ENCODE measurements at places on chromosomes 3 and 15.

DNA sequence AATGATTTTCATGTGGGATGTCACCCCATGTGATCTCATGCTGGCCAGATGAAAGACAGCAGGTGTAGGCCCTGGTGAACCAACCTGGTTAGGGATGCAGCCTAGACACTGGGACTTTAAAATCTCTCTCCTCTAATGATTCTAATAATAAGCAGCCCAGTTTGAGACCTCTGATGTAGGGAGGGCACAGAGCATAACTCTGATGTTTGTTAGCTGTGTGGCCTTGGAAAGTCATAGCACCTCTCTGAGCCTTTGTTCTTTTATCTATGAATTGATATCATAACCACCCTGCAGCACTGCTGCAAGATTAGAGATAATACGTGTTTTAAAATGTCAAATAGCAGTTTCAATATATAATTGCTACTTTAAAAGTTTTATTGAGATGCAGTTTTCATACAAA is 106.0 kb downstream of the RPL22L1 start:
- H3K36me3 ChIP-seq = no peaks in the 10 kb centered on the region
- H3K27ac ChIP-seq = no peak overlapping the region
- peaks cover 3% of the 10 kb centered on the region for H3K4me1 ChIP-seq
- no peak overlapping the region for H3K4me3 ChIP-seq
- H3K27me3 ChIP-seq = no peaks in the 10 kb centered on the region

DNA sequence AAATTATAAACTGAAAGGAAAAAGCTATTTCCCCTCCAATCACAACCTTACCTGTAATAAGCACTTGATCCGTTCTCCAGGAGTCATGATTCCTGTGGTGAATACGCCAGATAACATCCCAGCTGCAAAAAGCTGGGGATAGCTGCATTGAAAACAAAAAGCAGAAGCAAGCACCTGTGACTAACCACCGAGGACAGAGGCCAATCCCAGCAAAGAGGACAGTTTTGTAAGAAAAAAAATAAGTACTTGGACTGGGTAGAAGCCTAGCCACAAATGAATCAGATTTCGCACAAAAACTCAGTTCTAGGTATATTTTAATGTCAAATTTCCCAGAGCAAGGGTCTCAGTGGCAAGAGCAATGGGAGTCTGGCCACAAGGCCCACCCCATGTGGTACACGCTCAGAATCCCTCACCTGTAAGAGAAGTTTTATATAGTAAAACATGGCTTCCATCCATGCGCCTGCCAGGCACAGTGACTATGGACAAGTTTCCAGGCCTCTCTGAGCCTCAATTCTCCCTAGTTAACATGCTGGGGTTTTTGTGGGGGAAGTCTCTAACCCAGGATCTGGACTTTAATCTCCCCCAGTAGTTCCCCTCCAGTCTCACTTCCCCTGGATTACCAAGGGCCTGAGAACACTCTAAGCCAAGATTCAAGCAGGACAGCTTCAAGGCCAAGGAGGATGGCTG is 19.2 kb downstream of the SLC25A20 start:
- H3K27me3 ChIP-seq = no peaks in the 10 kb centered on the region
- H3K4me3 ChIP-seq = no peak overlapping the region
- H3K36me3 ChIP-seq = no peaks in the 10 kb centered on the region
- DNase-seq = no peak
- no peak overlapping the region for H3K27ac ChIP-seq

DNA sequence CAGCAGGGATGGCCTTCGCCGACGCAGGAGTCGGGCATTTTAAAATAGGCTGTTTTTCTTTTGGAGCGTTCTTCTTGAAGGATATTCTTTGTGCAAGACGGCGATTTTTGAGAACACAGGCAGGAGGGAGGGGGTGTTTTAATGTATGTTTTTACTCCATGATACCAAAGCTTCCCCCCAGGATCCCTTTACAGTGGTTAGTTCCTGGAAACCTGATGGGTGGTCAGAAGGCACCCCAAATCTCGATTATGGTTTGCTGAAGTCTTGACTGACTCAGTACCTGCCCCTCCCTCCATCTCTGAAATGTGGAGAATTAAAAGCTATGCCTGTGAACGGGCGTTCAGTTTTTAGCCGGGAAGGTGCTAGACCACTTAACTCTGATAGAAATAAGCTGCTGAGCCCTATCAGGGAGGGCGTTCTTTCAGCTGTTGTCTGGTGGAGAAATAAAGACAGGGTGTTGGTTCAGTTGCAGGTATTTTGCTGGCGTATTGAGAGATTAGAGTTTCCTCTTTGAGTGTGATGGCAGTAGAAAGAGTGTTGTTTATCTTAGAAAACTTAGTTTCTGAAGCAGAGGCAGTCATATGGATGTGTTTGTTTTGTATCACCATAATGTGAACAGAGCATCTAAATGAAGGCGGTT is 3.4 kb downstream of the IGF1R start:
- DNase-seq = no peak
- H3K4me1 ChIP-seq = peaks cover 12% of the 10 kb centered on the region
- peak overlapping the region; percentile 51 for H3K27ac ChIP-seq
- H3K36me3 ChIP-seq = no peaks in the 10 kb centered on the region

DNA sequence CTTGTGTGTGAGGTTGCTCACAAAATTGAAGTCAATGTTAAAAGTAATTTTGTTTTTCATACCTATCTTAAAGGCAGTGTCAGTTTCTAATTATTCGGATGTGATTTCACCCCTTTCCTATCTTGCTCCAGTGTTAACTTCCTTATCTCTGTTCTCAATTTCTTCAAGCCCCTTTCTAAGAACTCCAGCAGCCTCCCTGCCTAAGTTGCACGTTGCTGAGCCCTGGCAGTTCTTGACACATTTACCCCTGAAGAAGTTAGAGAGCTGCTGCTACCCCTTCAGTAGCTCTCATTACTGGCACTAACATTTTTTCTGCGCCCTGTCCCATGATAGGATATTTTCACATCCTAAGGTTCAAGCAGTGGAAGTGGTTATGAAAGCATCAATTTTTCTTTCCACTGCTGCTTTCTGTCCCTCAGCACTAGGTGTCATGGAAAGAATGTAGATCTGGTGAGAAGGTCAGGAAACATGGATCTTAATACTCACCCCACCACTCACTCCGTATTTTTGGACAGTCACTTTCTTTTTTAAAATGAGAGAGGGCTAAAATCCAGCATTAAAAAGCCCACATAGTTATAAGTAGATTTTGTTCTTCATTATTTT is 62.9 kb downstream of the OPA1 start:
- H3K36me3 ChIP-seq = peaks cover 13% of the 10 kb centered on the region
- H3K4me3 ChIP-seq = no peak overlapping the region
- H3K27me3 ChIP-seq = no peaks in the 10 kb centered on the region
- DNase-seq = peak; percentile 33
- H3K27ac ChIP-seq = peak overlapping the region; percentile 53
- no peaks in the 10 kb centered on the region for H3K4me1 ChIP-seq

DNA sequence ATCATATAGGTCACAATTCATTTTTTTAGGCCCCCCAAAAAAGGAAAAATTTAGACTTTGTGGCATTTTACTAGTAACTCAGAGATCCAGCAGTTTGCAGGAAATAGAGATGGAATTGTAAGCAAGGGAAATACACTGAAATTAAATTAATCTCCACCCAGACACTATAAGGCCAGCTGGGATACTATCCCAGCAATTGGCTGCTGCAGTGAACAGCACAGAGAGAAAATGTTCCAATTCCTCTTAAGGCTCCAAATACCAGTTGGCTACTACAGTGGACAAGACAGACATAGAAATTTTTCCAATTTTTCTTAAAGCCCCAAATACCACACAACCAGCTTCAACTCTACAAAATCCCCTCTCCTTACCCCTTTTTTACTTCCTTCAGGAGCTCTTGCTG is 78.9 kb downstream of the ULK4 start:
- no peak for DNase-seq
- no peaks in the 10 kb centered on the region for H3K36me3 ChIP-seq
- H3K4me3 ChIP-seq = no peak overlapping the region
- H3K27ac ChIP-seq = no peak overlapping the region
- no peaks in the 10 kb centered on the region for H3K27me3 ChIP-seq

DNA sequence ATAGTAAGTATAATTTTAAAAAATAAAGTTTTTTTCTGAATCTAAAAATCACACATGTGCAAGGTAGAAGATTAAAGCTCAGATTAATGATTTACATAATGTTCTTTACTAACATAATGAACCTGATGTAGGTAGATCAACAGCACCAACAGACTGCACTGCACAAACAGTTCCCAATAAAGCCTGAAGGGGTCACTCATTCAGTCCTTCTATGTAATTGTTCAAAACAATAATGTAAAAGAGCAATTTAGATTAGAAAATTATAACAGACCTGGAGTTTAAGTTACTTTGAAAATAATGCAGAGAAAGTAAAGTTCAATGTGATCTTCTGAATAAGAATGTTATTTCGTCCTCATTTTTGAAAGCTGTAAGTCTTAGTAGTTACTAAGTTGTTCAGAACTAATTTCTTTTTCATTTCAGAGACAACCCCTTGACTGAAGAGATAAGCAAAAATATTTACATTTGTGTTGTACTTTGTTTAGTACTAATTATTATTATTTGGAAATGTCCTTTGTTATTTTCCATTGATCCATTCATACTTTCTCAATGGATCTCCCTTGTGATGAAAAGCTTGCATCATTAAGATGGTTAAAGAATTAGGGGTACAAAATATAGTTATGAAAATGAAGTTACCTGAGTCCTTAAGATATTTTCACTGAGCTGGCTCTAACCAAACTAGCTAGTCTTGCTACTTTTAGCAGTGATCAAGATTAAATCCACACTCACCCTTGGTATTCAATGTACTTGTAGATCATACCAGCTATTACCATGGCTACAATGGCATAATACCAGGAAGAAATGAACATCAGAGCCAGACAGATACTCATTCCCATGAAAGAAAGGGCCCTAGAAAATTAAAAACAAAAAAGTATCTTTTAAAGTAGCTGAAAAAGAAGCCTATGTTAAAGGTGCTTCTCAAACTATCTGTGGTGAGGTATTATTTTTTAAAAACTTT is 16.8 kb downstream of the EMC4 start:
- H3K4me3 ChIP-seq = no peak overlapping the region
- H3K27me3 ChIP-seq = no peaks in the 10 kb centered on the region
- H3K27ac ChIP-seq = no peak overlapping the region
- H3K4me1 ChIP-seq = no peaks in the 10 kb centered on the region
- peak; percentile 40 for DNase-seq

GRCh38 chr3:13258986-13259514 is 161.1 kb downstream of the NUP210 start:
- H3K4me3 ChIP-seq = no peak overlapping the region
- DNase-seq = no peak
- H3K4me1 ChIP-seq = peaks cover 3% of the 10 kb centered on the region
- no peak overlapping the region for H3K27ac ChIP-seq
- H3K27me3 ChIP-seq = no peaks in the 10 kb centered on the region

- no peaks in the 10 kb centered on the region for H3K27me3 ChIP-seq
- H3K4me3 ChIP-seq = no peak overlapping the region
- no peaks in the 10 kb centered on the region for H3K36me3 ChIP-seq
- H3K4me1 ChIP-seq = peaks cover 9% of the 10 kb centered on the region
Measured at GRCh38 chr3:75012791-75013331, 398.4 kb upstream of the CNTN3 start.

- H3K27ac ChIP-seq = no peak overlapping the region
- no peaks in the 10 kb centered on the region for H3K27me3 ChIP-seq
- H3K36me3 ChIP-seq = no peaks in the 10 kb centered on the region
- no peak overlapping the region for H3K4me3 ChIP-seq
- no peaks in the 10 kb centered on the region for H3K4me1 ChIP-seq
Measured at GRCh38 chr15:82942691-82943090, 9.8 kb downstream of the HOMER2 start.

DNA sequence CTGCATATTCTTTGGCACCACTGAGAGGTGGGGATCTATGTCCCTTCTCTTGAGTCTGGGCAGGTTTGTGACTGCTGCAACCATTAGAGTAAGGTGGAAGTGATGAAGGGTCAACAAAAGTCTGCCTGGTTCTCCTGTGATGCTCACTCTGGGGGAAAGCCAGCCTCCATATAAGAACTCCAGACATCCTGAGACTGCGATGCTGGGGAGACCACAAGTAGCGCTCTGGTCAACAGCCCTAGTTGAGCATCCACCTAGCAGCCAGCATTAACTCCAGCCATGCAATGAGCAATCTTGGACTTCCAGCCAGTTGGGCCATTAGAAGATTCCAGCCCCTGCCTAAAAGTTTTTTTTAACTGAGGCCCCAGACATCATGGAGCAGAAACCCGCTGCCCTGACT is 62.8 kb downstream of the SCN11A start:
- H3K4me3 ChIP-seq = no peak overlapping the region
- H3K27me3 ChIP-seq = no peaks in the 10 kb centered on the region
- no peak overlapping the region for H3K27ac ChIP-seq

DNA sequence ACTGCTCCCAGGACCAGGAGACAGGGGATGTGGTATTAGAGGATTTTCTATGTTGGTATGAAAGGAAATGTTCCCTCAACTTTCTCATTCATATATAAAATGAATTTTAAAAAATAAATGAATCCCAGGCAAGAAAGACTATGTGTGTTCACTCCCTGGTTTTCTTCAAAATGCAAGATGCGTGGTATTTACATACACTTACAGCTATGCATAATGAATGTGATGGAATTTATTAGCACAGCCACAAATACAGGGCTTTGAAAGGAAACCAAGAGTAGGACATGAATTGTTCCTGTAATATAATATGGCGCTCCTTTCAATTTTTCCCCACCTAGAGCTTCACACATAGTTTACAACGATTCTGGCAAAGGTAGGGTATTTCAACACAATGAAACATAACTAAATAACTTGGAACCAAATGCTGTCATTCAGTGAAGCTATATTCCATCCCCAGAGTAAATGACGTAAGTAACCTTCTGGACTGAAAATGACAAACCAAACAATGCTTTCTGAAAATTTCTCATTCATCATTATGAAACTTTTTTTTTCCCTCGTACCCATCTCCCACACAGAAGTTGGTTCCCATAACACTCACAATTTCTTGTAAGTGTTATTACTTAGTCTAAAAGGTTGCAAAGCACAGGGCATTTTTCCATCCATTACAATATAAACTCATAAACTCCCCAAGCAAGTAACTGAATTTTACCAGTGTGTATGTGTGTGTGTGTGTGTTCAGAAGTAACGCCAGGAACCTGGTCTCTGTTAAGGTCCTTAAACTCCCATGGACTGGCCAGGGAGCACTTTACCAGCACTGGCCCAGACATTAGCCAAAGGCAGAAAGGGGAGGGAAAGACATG is 41.8 kb downstream of the CBLB start:
- H3K4me3 ChIP-seq = no peak overlapping the region
- DNase-seq = no peak
- no peaks in the 10 kb centered on the region for H3K4me1 ChIP-seq
- H3K36me3 ChIP-seq = peaks cover 9% of the 10 kb centered on the region

DNA sequence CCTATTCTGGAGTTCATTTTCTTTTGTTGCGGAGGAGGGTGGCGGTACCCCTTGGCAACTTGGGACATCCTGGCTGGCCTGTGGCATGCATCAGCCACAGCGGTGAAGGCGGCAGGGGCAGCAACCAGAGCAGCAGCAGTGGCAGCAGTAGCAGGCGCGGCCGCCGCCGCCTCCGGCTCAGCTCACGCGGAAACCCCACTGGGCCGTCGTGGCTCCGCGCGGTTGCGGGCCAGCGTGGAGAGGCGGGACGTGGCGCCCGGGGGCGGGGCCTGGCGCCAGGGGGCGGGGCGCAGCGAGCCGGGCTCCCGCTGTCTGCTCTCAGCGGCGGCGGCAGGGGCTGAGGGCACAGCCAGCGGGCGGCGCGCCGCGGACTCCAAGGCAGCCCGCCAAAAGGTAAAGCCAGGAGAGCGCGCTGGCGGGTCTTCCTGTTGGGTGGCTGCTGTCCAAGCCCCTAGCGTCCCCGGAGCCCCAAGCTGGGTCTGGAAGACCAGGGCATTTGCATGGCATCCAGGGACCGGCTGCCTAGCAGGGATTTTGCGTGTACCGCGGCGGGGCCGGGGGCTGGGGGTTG is 334.4 kb upstream of the THRB start:
- H3K4me1 ChIP-seq = peaks cover 18% of the 10 kb centered on the region
- DNase-seq = peak; percentile 78
- H3K27ac ChIP-seq = no peak overlapping the region
